ENCODE measurements at places on chromosomes 1 and 21.
A peak's percentile ranks its signal among the peaks of the same experiment; 100 is the strongest.

DNA sequence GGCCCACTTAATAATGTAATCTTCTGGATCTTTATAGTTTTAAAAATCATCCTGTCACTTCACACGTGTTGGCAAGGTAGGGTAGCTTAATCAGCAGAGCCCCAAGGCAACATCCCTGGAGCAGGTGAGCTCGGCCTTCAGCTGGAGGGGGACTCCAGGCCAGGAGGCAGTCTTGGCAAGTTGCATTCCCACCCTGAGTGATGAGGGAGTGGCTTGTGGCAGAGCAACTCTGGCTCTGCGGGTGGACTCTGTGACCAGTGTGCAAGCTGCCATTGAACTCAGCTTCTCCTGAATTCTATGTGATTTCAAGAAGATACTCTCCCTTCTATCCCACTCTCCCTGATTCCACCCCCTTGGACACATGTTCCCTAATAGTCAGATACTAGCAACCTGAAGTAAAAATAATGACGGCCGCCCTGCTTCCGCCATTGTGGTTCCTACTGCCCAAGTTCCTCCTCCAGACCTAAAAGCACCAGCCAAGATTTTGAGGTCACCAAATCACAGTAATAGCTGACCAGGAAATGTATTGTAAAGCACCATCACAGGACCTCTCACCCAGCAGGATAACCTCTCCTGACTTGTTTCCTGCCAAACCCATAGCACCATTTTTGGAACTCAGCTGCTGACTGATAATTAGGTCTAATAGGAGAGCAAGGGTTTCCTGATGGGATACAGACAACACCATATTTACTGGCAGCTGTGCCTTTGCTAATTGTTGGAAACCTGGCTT, 11.5 kb upstream of the LYST start:
- DNase-seq: no peak

DNA sequence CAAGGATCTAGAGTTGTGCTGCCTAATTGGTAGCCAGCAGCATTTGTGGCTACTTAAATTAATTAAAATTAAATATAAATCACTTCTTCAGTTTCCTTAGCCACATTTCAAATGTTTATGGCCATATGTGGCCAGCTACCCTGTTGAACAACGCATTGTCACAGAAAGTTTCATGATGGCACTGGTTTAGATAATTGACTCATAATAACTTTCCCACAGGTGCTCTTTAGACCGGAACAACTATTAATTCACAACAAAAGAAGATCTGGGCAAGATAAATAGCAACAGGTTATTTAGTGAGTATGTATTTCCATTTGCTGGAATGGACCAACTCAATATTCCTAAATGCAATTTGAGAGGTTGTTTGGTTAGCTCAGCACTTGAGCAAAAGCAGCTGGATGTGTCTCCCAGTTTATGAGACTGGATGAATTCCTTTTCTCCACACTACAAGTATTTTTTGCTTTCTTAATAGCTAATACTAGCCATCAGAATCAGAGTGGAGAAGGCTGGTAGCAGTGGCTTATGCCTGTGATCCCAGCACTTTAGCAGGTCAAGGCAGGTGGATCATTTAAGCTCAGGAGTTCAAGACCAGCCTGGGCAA, 3.7 kb upstream of the AMIGO1 start:
- DNase-seq: no peak

- DNase-seq: no peak
Measured at GRCh38 chr21:31874812-31875212, 2.0 kb downstream of the HUNK start.

DNA sequence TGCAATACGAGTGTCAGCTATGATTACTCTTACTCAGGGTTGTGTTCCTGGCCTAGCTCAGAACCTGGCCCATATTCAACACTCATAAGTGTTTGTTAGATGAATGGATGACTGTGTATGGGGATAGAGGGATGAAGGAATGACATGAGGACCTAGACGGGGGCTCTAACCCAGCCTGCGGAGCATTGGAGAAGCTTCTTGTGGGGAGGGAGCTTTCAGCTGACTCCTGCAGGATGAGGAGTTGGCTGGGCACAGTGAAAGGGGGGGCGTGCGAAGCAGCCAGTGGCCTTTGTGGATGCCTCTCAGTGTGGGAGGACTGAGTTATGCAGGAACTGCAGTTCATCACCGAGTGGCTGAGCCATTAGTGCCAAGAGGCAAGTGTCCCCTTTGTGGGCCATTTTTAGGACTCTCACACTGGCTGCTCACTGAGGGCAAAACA, 1.2 kb upstream of the EXTL1 start:
- no peak for DNase-seq

DNA sequence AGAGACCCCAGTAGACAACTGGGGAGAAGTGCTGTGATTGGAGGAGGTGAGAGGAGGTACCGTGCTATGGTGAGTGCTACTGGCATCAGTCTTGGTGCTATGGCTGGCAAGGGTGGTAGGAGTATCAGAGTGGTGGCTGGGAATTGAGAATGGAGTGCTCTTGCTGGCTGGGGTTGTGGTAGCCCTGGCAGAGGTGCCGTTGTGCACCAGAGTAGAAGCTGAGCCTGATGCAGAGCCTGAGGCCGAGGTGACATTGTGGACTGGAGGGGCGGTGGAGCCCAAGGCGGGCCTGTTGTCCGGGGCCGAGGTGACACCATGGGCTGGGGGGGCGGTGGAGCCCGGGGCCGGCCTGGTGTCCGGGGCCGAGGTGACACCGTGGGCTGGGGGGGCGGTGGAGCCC, 14.6 kb downstream of the TRIM46 start:
- no peak for DNase-seq

- DNase-seq: no peak
Measured at GRCh38 chr1:154866257-154867063, 3.6 kb downstream of the KCNN3 start.

- no peak for DNase-seq
Measured at GRCh38 chr1:39894884-39895495, 6.7 kb downstream of the MYCL start.

GRCh38 chr21:35528116-35529042, 479.3 kb upstream of the RUNX1 start:
- DNase-seq: peak; percentile 35

DNA sequence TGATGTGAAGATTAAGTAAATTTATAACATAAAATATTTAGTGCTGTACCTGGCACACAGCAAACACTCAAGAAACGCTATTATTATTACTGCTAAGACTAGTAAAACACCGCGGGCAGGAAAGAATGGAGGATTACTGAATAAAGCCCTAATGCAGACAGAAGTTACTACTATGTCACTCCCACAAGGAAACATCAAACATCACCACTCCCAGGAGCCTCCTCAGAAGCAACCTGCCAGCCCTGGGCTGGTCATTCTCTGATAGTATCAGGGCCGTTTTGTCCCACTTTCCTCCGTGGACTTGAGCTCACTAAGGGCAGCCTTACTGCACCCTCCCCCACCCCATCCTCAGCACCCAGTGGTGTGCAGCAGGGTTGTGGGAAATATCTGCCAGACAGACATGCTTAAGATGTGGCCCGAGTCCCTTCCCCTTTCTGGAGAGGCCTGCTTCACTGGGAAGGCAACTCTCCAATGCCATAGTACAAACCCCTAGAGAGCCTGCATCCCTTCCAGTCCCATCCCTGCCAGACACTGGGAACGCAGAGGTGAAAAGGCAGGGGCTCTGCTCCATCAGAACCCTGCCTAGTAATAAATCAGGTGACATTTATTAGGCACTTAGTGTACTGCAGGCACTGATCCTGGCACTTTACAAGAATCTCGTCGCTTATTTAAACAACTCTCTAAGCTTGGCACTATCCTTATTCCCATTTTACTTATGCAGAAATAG, 41.7 kb upstream of the ECE1 start:
- DNase-seq: no peak

GRCh38 chr1:50742523-50742922, 217.5 kb downstream of the FAF1 start:
- DNase-seq: no peak

GRCh38 chr1:32388641-32389040, 5.6 kb downstream of the BSDC1 start:
- DNase-seq: no peak

GRCh38 chr1:71561729-71562128, 480.9 kb upstream of the ZRANB2 start:
- DNase-seq: no peak

DNA sequence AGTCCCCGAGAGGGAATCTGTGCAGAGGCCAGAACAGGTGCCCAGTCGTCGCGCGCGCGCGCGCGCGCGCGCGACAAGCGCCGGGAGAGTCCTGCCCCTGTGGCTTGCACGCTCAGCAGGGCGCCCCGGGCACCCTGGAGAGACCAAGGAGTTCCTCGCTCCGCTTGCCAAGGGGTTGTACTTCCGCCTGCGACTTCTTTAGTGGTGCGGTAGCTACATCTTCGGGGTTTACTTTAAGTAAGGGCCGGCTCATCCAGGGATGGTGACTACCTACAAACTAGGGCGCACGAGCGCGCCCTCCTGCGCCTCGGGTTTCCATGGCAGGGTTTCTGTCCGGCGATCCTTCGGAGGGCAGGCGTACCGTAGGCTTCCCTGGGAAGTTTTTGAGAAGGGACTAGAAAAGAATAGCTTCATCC, 1.4 kb downstream of the LHX4 start:
- DNase-seq: peak; percentile 7

DNA sequence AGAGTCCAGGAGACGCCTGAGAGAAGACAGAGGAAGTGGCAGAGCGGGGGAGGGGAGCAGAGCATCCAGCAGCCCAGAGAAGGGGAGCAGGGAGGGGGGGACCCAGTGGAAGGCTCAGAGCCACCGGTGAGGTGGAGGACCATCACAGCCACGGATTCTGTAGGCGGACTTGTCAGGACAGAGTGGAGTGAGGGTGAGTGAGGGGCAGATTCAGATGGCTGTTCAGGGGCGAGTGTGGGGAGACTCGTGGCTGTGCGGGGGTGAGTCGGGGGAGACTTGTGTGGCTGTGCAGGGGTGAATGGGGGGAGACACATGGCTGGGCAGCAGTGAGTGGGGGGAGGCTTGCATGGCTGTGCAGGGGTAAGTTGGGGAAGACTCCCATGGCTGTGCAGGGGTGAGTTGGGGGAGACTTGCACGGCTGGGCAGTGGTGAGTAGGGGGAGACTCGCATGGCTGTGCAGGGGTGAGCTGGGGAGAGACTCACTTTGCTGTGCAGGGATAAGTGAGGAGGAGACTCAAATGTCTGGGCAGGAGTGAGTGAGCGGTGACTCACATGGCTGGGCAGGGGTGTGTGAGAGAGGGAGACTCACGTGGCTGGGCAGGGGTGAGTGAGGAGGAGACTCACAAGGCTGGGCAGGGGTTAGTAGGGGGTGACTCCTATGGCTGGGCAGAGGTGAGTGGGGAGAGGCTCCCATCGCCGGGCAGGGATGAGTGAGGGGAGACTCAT, 56.8 kb upstream of the ABCG1 start:
- no peak for DNase-seq

GRCh38 chr1:56363007-56363770, 216.2 kb downstream of the PLPP3 start:
- no peak for DNase-seq

- no peak for DNase-seq
Measured at GRCh38 chr1:112708002-112708448, 1.1 kb upstream of the RHOC start.

DNA sequence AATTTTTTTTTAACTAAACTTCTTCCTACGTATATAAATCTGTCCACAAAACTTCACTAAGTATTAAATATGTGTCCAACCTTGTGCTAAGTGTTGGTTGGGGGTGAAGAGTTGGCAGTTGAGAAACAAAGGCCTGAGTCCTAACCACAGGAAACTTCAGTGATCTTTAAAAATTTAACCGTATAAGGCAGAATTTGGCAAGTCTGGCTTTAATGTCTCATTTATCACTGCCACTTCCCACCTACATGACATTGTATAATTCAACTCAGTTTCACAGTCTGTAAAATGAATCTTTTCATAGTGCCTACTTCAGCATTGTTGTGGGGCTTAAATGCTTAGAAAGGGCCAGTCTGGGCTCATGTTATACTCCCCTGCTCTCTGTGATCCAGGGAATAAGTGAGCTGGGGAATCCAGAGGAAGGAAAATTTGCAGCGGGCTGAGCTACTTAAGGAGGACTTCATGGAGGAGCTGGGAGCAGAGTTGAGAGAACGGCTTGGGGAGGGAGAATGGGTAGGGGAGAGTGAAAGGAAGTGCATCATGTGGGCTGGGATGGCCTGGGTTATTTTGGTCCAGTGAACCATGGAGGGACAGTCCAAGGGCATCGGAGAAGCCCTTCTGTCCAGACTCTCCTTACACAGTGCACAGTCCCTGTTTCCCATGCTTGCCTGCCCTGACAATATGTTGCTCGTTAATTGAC, 14.5 kb downstream of the IFNAR2 start:
- DNase-seq: peak; percentile 47

DNA sequence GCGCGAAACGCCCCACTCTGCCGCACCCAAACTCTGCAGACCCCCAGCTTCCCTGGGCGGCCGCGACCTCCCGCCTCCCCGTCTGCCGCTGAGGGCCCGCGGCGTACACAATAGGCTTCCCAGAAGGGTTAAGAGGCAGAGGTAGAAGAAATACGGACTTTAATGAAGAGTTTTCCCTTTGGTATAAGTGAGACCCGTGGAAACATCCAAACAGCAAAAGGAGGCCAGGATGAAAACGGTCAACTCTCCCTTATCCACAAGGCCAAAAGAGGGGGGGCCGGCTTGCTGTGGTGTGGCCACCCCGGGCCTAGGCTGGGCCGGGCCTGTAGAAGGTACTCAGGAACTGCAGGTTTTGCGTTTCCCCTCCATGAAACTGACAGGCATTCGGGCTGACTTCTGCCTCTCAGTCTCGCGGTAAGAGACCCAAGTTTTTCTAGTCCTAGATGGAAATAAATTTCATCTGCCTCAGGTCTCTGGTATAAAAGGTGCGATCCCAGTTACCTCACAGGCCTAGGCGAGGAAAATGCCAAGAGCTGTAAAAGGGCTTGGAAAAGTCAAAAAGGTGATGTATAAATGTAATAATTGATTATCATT, 671 bp upstream of the PYGO2 start:
- peak; percentile 37 for DNase-seq

DNA sequence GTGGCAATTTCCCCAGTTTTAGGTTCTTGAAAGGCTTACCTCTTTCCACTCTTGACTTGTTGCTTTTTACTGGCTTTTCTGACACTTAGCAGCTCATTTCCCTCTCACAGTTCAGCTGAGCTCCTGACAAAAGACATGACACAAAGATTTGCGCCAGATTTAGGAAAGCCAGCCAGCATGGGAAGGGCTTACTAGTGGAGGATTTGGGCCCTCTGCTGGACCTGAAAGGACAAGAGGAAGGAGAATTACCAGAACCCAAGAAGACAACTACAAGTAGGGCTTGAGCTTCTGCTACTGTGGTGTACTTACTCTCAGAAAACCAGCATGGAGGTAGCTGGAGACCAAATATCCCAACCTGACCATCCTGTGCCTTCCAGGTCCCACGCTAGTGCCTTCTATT, 784.5 kb downstream of the BRINP3 start:
- no peak for DNase-seq

DNA sequence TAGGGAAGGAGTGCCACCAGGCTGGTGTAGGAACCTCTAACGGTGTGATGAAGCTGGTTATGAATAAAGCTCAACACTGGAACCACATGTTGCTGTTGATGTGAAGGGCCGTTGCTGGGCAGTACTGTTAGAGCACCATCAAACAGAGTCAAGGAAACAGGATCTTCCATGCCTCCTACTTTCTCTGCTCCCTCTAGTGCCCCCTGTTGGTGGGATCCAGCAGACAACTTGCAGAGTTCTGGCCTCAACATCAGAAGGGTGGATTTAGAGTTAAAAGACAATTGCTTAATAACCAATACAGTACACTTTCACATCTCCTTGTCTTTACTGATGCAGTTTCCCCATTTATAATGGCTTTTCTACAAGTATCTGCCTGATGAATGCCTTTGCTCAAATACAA, 336.4 kb downstream of the NTNG1 start:
- no peak for DNase-seq
